A549 (cell line): ENCODE measurements at places on chromosomes 6 and 20. TPM values are rescaled to one million over a fixed set of nuclear protein-coding genes. Genes with fewer than 3 reads are reported as not detected.

DNA sequence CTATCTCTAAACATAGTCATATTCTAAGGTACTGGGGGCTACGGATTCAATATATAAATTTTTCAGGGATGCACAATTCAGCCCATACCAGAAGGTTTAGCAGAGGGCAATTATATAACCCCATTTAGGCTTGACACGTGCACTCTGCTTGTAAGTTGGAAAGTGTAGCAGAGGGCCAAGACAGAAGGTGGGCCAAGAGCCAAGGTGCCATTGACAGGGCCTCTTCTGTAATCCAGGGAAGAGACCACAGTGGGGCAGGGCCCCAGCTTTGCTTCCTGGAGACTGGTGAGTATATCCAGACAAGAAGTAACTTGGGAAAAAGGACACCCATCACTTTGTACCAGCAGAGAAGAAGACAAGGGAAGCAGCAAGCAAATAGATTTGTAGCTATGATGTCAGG is 672.4 kb upstream of the MARCKS start:
- no peak for DNase-seq

GRCh38 chr6:45569210-45569945 is 191.6 kb upstream of the SUPT3H start:
- no peak for DNase-seq

DNA sequence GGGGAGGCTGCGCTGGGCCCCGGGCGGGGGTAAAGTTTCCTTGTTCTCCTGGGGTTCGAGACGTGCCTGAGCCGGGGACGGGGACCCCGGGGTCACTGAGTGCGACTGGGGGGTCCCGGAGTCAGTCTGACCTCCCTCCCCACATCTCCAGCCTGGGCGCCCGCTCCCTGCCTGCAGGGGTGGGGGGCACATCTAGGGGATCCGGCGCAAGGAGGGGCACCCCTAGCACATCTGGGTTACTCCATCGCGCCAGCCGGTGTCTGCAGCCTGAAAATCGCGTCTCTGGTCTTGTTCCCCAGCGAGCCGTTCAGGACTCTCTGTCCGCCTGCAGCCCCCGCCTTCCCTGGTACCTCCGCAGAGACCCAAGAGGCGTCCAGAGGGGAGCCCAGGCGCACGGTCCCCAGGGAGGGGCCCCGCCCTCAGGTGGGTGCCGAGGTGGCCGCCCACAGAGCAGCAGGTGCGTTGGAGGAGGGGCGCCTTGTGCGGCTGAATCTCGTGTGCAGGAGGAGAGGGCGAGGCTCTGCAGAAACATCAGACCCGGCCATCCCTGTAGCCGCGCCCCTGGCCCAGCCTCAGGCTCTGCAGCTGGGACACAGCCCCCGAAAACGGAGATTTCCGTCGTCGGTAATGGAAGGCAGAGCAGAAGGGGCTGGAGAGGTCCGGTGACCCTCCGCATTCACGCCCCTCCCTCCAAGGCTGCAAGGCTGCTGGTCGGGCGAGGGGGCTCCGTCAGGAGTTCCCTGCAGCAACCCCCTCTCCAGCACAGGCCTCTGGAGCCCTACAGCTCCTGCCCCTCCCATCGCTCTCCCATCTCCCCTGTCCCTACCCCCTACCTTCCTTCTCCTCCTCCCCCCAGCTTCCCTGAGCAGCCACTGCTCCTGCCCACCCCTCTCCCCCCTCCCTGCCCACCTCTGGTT is 628 bp upstream of the CHRNA4 start:
- DNase-seq, result no peak

DNA sequence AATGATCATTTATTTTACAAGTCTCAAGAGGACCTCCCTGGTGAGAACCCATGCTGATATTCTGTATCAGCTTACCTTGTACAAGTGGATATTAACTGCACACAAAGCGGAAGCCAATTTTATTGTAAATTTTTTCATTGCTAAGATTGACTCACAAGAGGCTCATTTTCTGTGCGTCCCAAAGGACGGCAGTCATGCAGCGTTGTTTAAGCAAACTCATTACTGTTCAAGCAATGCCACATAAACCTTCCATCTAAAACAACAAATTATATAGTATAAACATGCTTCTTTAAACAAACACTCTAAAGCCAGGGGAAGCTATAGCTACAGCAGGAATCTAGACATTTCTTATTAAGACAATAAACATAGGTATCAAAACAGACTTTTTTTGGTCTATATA is 575.3 kb downstream of the FRK start:
- no peak for DNase-seq

The HLA-DQB1 gene
- not detected in 3 replicates for polyA plus RNA-seq

DNA sequence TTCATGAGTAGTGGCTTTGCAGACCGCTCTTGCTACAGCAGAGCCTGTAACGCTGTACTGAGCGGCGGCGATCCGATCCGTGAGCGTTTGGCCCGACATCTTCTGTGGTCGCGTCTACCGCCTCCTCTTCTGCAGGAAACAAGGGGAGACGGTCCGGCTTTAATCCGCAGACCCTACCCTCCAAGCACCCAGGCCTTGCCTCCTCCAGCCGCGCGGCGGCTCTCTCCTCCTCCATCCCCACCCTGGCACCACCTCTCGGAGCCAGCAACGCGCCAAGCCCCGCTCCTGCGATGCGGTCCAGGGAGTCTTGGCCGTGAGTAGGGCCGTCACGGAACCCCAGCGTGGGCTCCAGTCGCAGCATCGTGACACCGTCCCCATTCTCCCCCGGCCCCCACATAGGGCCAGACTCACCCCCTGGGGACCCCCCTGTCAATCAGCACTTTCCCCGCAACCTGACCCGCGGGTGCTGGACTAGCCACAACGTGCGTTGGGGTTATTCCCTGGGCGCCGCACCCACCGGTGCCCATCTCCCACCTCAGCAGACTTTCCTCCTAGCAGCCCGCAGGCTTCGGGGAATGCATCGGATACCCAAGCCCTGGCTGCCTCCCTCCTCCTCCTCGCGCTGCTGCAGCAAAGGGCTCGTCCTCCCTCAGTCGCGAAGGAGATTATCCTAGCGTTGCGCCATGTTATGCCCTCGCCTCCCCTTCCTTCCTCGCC is 914 bp downstream of the SNAP91 start:
- no peak for DNase-seq
